Activated T-helper 17 cell treated with anti-CD3 and anti-CD28 coated beads, Interleukin-2, amount 50 U/mL, for 72 hours (primary cell): ENCODE measurements at places on chromosomes 13 and 19. TPM values are rescaled to one million over a fixed set of nuclear protein-coding genes. Genes with fewer than 3 reads are reported as not detected.
A peak's percentile ranks its signal among the peaks of the same experiment; 100 is the strongest.

The PLA2G4C gene
- total RNA-seq, result 57.2 TPM

The GAPDHS gene
- total RNA-seq, result not detected

The SOX1 gene
- total RNA-seq, result not detected

The LILRB1 gene
- 0.37 TPM for total RNA-seq

The F7 gene
- not detected for total RNA-seq

The TSHZ3 gene
- 1.2 TPM for total RNA-seq

The RCBTB2 gene
- 6.1 TPM for total RNA-seq

The TRPC4 gene
- not detected for total RNA-seq

The IL4I1 gene
- total RNA-seq, result 42.0 TPM

DNA sequence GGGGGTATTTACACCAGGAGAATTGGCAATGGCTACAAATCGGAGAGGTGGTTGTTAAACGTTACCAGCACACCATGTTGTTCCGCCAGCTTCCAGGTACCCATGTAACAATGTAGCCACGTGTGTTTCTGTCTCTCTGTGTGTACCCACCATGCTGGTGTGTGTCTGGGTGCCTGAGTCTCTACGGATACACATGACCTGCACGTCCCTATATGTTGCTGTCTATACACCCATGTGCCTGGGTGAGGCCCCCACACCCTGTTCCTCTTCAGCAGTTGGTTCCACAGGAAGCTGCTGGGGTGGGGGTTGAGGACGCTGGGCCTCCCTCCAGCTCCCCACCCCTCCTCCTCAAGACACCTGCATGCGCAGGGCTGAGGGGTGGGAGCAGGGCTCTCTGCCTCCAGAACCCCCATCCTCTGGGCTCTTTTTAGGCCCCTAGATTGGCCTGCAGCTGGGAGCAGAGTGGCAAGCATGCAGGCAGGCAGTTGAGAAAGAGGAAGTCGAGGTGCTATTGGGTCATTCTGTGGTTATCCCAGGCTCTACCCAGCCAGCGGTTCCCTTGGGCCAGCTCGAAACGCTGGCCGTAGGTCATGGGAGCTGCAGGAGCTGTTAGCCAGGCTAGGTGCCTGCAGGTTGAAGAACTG is at the start of gene ARHGEF18:
Gene ARHGEF18, plus strand, starts transcription at position 351 of the 644 bp plus-strand sequence. CDS start 13,954 bp downstream, outside the sequence.
- peak; percentile 47 for ATAC-seq

DNA sequence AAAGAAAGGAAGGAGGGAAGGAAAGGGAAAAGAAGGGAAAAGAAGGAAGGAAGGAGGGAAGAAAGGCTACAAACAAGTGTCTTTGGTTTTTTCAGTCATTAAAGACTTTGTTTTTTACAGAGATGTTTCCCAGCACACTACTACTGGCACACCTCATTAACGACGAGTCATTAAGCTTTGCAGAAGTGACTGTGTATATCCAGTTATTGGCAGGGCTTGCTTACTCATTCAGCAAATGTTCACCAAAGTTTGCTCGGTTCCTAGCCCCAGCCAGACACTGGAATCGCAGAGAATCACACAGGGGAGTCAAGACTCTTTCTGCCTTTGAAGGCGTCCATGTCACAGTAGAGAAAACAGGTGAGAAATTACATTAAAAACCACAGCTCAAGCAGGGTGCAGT is 4.3 kb downstream of the NLRP12 start:
- ATAC-seq, result no peak

- no peak for ATAC-seq
These were observed 56.2 kb downstream of the COLGALT1 start for GRCh38 chr19:17611462-17612244.

DNA sequence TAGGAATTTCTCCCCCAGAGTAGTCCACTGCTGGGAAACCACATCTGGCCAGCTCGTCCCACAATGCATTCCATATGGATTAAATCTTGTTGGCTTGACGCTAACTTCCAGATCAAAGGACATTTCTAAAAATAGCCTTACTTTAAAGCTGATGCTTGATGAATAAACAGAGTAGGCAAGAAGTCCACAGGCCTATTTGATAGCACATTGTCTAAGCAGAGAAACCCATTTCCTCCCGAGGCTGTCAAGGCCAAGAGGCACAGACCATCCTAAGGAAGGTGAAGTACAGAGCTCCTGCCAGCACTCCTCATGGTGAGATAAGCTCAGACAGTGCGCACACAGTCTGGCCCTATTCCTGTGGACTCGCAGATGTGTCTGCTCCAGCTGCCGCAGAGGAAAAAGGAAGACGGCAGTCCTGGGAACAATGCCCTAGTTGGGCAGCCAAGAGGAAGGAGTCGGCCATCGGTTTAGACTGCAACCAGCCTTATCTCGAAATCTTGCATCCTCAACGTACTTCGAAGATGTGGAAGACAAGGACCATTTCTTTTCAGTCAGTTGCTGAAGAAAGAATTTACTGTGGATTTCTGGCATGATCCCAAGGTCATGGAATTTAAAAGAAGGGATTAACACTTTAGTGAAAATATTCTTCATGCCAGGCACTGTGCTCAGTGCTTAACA is 156.8 kb downstream of the RGCC start:
- no peak for ATAC-seq

DNA sequence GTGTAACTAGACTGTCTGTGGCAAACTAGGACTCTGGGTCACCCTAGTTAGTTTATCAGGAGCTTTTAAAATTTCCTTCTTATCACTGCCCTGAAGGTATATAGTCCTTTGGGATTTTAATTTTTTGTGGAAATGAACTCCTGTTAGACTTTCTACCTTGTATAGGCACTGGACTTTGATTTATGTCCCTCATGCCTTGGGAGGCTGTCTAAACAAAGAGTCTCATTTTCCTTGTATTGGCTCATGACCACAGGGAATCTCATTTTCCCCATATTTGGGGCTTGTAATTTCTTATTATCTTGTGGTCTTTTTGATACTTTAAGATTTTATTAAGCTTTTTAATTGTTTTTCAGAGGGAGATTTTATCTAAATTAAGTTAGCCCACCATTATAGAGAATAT is 21.4 kb downstream of the KCTD4 start:
- ATAC-seq, result no peak

DNA sequence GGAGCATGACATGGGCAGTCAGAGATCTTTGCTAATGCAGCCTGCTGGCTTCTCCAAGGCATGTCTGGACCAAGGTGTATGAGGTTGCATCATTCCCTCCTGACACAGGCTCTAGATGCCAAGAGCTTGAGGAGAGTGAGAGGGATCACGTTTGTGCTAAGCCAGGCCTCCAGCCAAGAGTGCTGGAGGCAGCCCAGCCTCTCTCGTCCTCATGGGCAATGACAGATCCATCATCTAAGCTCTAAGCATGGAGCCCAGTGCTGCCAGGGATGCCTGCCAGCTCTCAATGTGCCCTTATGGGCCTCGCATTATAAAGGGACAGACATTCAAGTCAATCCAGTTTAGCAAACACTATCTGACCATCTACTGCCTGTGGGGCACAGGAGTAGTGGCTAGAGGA is 136.3 kb upstream of the VSTM2B start:
- ATAC-seq, result no peak

DNA sequence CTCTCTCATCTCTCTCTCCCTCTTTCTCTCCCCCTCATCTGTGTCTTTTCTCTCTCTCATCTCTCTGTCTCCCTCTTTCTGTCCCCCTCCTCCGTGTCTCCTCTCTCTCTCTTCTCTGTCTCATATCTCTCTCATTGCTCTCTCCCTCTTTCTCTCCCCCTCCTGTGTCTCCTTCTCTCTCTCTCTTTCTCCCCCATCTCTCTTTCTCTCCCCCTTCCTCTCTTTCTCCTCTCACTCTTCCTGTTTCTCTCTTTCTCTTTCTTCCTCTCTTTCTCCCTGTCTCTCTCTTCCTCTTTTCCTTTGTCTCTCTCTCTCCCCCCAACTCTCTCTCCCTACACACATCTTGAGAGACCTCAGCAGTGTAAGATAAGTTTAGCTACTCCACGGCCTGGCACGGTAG is 4.9 kb upstream of the RDH13 start:
- ATAC-seq, result no peak

DNA sequence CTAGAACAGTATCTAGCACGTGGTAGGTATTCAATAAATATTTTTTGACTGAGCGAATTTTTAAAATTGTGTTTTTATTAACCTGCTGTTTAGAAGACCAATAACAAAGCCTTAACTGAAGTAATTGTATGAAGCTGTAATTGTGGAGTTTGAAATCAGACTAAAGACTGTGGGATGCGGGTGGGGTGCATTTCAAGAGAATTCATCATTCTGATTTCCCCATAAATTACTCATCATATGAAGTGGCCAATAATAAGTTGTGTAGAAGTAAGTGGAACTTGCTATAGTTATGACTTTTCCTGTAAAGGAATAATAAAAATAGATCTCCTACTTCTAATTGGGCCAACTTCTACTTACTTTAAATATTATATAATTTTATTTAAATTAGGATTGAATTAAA is 449.3 kb downstream of the PCDH9 start:
- ATAC-seq, result no peak

DNA sequence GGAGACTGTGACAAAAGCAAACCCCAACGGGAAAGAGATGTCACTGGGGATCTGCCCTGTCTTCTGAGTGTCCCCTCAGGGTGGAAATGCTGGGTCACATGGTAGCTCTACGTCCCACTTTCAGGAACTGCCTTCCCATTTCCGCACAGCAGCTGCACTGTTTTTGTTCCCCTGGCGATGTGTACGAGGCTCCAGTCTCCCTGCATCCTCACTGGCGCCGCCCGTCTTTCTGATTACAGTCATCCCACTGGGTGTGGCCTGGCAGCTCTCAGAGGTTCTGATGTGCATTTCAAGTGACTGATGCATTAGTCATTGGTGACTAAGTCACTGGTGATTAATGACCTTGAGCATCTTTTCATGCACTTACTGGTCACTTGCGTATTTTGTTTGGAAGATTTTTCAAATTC is 21.2 kb downstream of the PCID2 start:
- peak; percentile 85 for ATAC-seq

DNA sequence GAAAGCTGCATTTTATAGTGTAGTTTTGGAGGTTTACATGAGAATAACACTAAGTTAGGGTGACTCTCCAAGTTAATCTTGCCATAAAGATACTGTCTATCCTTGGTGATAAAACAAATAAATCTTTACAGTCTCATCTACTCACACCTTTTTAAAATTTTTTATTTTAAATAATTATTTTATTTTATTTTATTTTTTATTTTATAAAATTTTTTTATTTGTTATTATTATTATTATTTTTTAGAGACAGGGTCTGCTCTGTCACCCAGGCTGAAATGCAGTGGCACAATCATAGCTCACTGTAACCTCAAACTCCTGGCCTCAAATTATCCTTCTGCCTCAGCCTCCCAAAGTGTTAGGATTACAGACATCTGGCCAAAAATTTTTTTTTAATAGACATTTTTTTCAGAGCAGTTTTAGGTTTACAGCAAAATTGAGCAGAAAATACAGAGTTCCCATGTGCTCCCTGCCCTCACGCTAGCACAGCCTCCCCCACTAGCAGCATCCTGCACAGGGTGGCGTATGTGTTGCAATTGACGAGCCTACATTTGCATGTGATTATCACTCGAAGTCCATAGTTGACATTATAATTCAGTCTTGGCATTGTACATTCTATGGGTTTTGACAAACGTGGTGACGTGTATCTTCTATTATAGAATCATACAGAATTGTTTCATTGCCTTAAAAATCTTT is 41.0 kb downstream of the RASL11A start:
- ATAC-seq, result no peak

- no peak for ATAC-seq
These were observed 8.4 kb downstream of the RGL3 start for GRCh38 chr19:11410682-11411081.

DNA sequence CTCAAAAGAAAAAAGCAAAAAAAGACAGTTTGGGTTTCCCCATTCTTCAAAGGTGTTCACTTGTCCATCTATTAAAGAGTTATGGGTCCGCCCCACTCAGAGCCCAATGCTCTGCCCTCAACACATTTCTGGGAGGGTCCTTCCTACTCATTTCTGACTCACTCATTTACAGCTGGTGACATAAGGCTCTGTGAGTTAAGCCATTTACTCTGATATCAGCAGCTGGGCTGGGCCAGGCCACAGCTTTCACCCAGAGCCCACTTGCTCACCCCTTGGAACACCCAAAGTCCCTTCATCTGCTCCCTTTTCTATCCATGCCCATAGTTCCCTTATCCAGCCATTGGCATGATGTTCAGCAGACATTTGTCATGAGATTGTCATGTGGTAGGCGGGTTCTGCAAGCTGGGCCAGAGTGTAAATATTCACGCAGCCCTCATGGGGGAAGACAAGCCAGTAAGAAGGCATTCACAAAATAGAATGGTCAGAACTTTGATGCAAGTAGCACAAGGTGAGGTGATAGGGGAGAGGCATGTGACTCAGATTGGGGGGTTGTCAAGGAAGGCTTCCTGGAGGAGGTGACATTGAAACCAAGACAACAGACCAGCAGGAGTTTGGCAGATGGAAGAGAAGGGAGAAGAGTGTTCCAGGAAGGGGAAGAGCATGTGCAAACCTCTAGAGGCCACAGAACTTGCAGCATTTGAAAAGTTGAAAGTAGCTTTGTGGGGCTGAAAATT is 5.9 kb downstream of the MAST1 start:
- ATAC-seq, result no peak

DNA sequence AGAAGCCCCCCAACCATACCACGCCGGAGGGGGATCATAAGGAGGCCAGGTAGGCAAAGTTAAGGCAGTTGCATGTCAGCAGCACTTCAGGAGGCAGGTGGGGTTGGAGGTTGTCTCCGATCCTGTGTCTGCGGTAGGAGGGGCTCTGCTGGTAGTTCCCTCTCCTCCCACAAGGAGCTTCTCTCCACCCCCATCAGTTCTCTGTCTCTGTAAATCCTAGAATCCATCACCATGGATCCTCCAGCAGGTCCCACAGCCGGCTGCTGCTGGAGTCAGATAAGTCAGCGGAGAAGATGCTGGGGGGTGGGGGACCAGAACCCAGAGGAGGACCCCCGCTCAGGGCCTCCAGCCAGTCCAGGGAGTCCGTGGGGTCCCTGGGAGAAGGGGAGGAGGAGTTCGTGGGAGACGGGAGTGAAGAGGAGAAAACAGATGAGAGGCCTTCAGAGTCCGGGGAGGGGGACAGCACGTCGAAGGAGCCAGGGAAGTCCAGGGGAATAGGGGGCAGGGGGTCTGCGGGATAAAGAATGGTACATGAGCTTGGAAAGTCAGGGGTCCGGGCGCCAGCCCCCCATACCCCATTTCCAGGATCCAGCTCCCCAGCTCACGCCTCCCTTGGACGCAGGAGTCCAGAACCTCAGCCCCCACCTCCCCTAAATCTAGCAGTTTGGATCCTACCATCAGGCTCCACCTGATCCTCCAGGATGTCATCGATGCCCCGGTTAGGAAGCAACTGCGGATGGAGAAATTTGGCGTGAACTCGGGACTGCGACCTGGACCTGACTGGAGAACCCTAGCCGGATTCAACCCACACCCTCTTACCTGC is 6.3 kb downstream of the MAMSTR start:
- no peak for ATAC-seq
